ENCODE measurements at places on chromosomes 4 and X.
A peak's percentile ranks its signal among the peaks of the same experiment; 100 is the strongest.

DNA sequence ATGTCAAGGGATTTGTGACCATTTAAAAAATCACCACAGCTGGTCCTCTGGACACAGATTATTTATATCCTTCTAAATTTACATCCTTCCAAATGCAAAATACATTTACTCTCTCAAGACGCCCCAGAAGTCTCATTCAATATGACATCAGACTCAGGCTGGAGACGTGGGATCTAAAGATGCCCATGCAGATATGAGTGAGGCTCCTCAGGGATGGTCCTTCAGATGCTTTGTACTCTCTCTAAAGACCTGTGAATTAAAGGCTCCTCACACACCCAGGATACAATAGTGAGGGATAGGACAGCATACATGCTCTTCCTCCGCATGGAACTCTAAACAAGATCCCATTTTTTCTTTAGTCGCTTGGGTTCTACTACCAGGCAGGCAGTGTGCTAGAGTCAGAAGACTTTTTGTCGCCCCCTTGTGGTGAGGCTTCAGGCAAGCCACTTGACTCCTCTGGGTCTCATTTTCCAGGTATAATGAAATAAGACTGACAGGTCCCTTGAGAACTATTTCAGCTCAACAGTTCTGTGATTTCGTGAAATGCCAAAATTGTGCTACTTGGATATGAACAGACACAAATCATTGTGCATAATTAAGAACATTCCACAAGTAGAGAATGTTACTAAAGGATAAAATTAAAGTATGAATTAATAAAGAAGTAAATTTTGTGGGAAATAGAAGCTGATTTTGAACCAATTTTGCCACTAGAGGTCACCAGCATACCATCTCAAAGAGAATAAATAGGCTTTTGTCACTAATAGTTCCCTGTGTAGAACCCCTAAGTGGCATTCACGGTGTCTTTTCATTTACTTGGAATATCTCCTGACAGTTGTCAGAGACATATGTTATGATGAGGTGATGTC, 13.7 kb upstream of the SCOC start:
- peak; percentile 77 for DNase-seq

DNA sequence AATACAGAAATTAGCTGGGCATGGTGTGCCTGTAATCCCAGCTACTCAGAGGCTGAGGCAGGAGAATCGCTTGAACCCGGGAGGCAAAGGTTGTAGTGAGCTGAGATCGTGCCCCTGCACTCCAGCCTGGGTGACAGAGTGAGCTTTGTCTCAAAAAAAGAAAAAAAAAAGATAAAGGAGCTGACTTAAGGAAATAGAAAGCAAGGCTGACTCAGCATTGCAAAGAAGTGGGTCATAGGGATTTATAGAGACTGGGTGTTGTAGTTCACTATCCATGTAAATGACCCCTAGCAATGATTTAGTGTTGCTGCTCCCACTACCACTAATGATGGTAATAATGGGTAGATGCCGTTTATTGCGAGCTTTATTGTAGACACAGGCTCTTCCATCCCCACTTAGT, 47.6 kb downstream of the ADD1 start:
- no peak for DNase-seq

- DNase-seq, result no peak
These were observed 3.4 kb downstream of the WFS1 start for GRCh38 chr4:6272863-6273660.

- no peak for DNase-seq
These were observed 1.8 kb downstream of the RGS12 start for GRCh38 chr4:3294401-3295241.

GRCh38 chr4:21726255-21726815, 222.2 kb downstream of the KCNIP4 start:
- no peak for DNase-seq

- no peak for DNase-seq
These were observed 34.3 kb downstream of the MECP2 start for GRCh38 chrX:154063234-154063633.

- no peak for DNase-seq
These were observed 44.8 kb downstream of the SMARCA1 start for GRCh38 chrX:129478516-129478915.
